Stimulated activated CD4-positive, alpha-beta T cell treated with anti-CD3 and anti-CD28 coated beads, Interleukin-2, amount 100 ng/mL, for 48 hours (primary cell): ENCODE measurements at places on chromosomes 7 and 10.

DNA sequence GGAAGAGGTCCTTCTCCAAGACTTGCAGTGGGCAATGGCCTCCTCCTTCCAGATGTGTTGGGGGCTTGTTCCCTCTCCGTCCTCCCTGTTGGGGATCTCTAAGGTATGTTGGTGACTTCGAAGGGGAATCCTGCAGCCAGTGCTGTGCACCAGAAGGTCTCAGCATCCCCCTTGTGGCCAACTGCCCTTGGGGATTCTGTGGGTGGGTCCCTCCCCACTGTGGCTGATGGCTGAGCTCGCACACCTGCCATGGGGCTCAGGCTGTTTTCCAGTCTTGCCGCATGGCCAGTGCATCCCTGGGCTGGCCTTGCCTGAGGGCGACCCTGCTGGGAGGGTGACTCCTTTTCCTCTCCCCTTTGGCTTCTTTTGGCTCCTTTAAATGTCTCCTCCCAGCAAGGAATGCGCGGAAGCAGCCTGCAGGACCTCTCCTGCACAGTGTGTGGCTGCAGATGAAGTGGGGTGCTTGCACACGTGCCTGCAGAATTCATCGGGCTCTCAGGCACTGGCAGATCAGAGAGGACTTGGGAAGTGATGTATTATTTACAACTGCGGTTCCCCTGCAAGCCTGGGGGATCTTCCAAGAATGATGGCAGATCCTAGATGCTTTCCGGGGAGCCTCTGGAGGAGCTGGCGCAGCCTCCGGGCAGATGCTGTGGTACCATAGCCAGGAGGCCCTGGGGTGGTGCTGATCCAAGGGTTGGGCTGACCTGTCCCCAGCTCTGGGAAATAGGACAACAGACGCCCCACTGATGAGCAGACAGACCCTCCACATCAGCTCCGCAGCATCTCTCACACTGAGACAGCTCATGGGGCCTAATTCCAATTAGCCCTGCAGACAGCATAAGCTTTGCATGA, 410.0 kb downstream of the TCERG1L start:
- no peak for DNase-seq

DNA sequence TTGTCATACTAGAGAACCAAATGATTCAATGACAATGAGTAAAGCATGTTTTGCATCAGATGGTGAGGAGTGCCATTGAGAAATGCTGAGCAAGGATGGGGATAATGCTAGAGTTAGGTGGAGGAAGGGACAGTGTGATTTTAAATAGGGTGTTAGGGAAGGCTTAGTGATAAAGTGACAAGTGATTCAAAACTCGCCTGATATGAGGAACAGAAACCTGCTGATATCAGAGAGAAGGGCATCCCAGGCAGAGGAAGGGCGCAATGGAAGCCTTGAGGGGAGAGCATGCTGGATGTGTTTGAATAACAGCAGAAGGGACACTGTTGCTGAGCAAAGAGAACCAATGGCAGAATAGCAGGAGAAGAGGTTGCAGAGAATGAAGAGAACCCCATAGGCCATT, 196.2 kb downstream of the NRG3 start:
- DNase-seq: no peak

DNA sequence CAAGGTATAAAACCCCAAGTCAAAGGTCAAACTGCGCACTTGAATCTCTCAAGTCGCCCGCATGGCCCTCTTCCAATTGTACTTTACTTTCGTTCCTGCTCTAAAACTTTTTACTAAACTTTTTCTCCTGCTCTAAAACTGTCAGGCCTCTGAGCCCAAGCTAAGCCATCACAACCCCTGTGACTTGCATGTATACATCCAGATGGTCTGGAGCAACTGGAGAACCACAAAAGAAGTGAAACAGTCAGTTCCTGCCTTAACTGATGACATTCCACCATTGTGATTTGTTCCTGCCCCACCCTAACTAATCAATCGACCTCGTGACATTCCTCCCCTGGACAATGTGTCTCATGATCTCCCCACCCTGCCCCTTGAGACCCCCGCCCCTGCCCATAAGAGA, 35.6 kb upstream of the PIK3CG start:
- no peak for DNase-seq

DNA sequence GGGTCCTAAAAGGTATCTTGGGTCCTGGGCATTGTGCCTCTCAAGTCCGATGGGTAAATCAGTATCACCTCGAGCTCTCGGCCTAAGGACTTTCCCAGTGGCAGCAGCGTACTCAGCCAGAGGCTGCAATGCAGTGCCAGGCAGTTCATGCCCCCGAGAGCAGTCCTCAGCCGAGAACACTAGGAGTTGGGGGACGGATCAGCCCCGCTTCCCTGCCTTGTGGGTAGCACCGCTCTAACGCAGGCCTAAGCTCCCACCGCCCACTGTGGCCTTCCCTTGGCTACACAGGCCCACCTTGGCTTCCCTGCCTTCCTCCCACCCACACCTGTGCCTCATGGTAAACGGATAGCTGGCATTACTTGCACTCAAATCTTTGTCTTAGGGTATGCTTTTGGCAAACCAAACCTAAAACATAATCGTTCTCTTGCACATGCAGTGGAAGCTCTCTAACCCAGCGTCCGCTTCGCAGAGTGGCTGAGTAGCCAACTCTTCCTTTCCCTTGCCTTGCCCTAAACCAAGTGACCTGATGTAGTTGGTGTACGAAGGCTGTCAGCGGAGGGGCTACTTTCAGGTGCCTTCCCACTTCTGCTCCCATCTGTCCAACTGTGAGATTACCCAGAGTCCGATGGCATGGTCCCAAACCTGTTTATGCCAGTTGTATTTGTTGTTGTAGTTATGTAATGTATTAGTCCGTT, 73.2 kb upstream of the CHST15 start:
- no peak for DNase-seq

DNA sequence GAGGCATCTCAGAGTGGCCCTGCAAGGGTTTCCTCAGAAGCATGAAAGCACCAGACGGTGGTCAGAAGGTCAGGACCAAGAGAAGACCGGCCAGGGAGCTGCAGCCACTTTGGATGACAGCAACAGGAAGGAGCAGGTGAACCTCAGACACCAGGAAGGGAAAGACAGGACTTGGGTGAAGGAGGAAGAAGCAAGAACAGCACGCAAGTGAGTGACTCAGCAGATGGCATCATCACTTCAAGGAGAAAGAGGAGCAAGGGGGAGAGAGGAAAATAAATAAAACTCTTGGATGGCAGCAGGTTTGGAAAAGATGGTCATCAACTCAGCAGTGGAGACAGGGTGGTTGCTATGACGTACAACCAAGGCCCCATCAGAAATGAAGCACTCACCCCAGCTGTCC, 31.6 kb downstream of the NCAPG2 start:
- DNase-seq: no peak

DNA sequence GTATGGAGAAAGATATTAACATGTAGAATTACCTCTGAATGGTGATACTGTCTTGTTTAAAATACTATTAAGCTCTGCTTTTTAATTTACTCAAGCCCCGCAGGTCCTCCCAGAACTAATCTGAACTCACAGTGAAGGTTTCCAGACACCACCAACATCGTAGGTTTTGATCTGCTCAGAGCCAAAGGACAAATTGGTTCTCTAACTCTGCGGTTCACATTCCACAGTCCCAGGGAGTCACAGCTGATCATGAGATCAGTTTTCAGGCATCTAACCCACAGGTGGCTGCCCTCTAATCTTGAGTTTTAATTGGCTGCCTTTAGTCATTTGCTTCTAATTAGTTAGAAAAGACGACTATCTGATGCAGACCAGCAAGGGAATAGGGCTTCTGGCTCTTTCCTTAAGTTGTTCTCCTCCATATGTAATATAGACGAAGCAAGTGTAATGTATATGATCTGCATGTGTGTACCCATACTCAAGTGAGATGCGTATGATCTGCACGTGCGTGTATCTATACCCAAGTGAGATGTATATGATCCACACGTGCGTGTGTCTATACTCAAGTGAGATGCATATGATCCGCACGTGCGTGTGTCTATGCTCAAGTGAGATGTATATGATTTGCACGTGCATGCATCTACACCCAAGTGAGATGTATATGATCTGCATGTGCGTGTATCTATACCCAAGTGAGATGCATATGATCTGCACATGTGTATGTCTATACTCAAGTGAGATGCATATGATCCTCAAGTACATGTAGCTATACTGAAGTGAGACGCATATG, 331.5 kb upstream of the NPVF start:
- DNase-seq: no peak

DNA sequence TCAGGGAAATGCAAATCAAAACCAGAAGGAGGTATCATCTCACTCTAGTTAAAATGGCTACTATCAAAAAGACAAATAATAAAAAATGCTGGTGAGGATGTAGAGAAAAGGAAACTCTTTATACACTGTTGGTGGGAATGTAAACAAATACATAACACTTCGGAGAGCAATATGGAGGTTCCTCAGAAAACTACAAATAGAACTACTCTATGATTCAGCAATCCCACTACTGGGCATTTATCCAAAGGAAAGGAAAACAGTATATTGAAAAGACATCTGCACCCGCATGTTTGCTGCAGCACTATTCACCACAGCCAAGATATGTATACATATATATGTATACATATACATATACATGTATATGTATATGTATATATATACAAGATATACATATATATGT, 94.2 kb downstream of the C10orf90 start:
- no peak for DNase-seq

DNA sequence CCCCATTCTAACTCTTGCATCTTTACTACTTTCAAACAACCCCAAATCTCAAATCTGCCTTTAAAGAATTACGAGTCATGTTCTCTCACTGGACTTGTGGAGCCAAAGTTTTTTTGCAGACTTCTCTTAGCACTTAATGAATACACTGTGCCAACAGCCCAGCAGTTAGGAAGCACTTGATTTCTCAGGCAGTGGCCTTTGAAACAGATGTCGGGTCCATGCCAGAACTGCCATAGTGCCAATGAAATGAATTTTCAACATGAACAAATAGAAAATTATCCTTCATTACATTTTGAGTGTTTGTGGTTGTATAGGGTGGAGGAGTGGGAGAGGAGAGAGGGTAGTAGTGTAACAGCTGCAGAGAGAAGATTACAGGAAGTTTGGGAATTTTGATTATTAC, 5.9 kb downstream of the BORCS7 start:
- DNase-seq: no peak

- no peak for DNase-seq
These were observed 227.7 kb downstream of the KCNMA1 start for GRCh38 chr10:77409697-77410471.

GRCh38 chr10:69729326-69730048, 72.2 kb upstream of the COL13A1 start:
- no peak for DNase-seq

- DNase-seq: no peak
These were observed 86.8 kb downstream of the NPTX2 start for GRCh38 chr7:98703916-98704315.

GRCh38 chr10:128036746-128037543, 89.3 kb downstream of the MKI67 start:
- DNase-seq: no peak

GRCh38 chr7:94374231-94374630, 20.5 kb upstream of the COL1A2 start:
- DNase-seq: no peak

DNA sequence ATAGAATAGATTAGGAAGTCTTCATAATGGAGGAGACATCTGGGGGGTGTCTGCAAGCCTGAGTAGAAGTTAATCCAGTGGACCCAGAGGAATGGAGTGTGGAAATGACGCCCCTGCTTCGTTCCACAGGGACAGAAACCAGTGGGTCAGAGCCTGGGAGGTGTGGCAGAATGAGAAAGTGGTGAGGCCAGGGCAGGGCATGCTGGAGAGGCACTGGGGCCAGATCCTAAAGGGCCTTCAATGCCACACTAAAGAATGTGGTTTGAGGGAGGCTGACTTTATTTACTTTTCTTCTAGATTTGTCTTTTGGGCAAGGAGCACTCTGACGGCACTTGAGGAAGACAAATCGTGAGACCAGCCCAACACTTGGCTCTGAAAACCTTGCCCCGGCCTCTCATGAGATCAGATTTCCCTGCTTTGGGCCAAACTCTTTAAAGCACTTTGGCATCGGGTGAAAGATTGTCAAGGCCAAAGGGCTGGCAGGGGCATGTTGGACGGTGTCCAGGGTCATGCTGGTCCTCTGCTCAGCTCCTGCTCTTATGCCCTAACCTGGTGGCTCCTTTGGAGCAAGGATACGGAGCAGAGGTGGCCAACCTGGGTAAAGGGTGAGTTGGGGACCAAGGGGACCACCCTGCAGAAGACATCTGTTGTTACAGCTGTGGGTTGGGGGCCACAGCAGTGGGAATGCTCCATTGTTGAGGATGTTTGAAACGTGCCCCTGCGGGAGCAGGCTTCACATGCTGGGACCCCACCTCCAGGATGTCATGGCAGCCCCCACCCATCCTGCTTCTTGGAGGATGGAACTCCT, 157.0 kb upstream of the ZMIZ1 start:
- DNase-seq: no peak

DNA sequence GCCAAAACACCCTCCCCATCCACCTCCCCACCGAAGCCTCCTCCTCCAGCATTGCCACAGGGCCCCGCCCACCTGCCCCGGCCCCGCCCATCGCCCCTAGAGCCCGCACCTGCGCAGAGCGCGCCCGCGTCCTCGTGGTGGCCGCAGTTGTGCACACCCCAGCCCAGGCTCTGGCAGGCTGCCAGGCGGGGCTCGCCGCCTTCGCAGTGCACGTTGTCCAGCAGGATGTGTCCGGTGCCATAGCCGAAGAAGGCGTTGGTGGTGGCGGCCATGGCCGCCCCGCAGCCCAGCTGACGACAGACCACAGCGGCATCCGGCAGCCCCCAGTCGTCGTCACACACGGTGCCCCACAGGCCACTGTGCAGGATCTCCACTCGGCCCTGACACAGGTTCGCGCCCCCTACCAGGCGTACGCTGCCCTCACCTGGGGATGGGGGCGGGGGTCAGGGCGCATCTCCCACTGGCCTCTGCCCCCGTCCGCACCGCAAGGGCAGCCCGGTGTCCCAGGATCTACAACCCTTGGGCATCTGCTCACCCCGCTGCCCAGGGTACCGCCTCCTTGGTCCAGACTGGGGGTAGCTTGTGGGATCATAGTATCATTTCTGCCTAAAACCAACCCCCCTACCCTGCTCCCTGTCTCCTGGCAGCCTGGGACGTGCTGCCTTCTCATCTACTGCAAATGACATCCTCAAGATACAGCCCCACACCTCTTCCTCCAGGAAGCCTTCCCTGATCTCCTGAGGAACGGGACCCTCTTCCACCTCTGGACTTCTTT, 11.9 kb downstream of the SSC4D start:
- DNase-seq: peak; percentile 84

- no peak for DNase-seq
These were observed 12.3 kb downstream of the OSBPL3 start for GRCh38 chr7:24967696-24968095.

- no peak for DNase-seq
These were observed 134.1 kb downstream of the SPAG6 start for GRCh38 chr10:22479419-22479818.

- no peak for DNase-seq
These were observed 1085.5 kb downstream of the SORCS1 start for GRCh38 chr10:106078895-106079576.

DNA sequence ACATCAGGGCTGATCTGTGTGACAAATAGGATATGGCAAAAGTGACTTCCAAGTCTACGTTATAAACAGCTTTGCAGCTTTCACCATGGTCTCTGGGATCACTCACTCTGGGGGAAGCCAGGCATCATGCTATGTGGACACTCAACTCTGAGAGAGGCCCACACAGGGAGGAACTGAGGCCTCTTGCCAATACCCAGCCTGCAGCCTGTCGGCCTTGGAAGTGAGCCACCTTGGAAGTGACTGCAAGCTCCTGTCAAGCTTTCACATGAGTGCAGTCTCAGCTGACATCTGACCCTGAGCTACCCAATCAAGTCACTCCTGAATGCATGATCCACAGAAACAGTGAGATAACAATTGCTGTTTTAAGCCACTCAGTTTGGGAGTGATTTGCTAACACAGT, 56.5 kb downstream of the MMRN2 start:
- no peak for DNase-seq

GRCh38 chr7:142391191-142391992, 133.5 kb upstream of the PRSS58 start:
- DNase-seq: peak; percentile 38
